ENCODE measurements at places on chromosomes 16 and 17.

DNA sequence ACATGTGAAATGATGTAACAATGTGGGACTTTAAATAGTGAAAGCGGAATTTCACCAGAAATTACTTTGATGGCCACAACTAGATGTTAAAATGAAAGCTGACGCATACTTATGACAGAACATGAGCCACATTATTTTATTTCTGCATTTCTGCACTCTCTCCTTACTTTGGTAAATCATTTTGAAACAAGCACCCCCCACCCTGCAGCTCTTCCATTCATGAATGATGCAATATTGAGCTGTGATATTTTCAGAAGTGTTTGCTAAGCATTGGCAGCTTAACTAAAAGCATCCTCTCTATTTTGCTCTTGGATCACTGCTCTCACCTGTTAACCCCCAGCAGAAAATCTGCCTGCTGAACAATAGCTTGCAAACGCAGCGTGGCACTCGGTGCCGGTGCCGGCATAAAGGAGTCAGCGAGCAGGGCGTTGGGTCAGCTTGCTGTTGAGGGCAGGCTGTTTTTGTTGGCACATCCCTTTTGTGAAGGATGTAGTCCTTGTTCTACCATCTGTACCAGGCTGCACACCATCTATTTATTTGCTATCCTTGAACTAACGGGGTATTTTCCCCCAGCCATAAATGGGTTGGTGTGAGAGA is 30.8 kb upstream of the CBLN1 start:
- DNase-seq: no peak

- no peak for DNase-seq
Observed at GRCh38 chr16:79437764-79438751, 162.5 kb downstream of the MAF start.

DNA sequence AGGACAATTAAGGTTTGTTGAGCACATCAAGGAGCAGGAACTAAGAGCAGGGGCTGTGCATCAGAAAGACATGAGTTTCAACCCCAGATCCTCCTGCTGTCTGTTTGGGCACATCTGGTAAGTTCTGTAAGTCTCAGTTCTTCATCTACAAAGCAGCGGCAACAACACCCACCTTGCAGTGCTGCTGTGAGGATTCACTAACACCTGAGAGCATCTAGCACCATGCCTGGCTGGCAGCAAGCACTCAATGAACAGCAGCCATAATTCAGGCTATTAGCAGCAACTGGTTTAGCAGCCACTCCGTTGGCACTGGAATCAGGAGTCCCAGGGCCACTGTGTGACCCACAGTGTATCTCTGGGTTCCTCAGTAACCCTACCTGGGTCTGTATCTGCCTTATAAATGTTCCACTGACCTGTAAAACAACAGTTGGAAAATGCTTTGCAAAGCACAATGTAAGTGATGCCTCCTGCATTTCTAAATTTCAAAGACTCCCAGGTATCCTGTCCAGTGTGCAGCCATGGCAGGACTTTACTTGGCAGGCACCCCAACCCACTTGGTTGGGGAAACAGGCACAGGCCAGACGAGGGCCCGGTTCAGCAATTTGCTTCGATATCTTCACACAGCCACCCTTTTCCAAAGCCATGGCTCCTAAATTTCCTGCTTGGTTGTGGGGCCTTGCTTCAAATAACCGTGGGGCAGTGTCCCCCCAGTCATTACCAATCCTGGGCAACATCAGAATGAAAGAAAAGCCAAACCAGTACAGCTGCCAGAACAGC is 4.2 kb downstream of the ST3GAL2 start:
- no peak for DNase-seq

GRCh38 chr16:56841233-56841632 is 23.8 kb upstream of the SLC12A3 start:
- no peak for DNase-seq

DNA sequence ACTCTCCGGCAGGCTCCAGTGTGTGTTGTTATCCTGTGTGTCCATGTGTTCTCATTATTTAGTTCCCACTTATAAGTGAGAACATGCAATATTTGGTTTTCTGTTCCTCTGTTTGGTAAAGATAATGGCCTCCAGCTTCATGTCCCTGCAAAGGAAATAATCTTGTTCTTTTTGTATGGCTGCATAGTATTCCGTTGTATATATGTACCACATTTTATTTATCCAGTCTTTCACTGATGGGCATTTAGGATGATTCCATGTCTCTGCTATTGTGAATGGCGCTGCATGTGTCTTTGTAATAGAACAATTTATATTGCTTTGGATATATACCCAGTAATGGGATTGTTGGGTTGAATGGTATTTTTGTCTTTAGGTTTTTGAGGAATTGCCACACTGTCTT is 807.3 kb upstream of the CA10 start:
- no peak for DNase-seq

GRCh38 chr16:58744497-58744896 is 10.4 kb upstream of the GOT2 start:
- no peak for DNase-seq

DNA sequence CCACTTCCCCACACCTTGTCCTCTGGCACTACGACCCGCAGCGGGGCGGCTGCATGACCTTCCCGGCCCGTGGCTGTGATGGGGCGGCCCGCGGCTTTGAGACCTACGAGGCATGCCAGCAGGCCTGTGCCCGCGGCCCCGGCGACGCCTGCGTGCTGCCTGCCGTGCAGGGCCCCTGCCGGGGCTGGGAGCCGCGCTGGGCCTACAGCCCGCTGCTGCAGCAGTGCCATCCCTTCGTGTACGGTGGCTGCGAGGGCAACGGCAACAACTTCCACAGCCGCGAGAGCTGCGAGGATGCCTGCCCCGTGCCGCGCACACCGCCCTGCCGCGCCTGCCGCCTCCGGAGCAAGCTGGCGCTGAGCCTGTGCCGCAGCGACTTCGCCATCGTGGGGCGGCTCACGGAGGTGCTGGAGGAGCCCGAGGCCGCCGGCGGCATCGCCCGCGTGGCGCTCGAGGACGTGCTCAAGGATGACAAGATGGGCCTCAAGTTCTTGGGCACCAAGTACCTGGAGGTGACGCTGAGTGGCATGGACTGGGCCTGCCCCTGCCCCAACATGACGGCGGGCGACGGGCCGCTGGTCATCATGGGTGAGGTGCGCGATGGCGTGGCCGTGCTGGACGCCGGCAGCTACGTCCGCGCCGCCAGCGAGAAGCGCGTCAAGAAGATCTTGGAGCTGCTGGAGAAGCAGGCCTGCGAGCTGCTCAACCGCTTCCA is 2.6 kb downstream of the METTL26 start:
- no peak for DNase-seq

DNA sequence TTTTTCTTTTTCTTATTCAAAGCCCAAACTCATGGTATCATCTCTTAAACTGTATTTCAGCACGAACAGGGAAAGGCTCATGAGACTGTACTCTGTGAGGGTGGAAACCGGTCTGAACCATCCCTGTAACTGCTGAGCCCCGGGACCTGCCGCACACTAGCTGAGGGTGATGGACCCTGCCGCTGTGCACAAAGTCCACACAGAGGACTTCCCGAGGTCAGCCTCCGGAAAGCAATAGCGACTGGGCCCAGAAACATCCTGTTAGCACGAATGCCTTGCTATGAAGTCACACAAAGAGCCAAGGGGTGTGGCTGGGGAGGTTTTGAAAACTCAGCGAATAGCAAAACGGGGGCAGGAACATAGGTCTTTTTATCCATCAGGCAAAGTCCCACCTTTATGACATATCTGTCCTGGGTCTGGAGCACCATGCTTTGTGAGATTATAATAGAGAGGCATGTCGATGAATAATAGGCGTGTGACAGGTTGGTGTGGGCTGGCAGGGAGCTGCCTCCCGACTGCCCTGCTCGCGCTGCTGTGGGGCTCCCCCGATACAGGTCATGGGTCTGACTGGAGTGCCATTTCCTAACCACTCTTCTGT is 33.4 kb downstream of the CDK5R1 start:
- DNase-seq: no peak

- no peak for DNase-seq
Observed at GRCh38 chr17:75476752-75477489, 20.5 kb downstream of the TMEM94 start.

DNA sequence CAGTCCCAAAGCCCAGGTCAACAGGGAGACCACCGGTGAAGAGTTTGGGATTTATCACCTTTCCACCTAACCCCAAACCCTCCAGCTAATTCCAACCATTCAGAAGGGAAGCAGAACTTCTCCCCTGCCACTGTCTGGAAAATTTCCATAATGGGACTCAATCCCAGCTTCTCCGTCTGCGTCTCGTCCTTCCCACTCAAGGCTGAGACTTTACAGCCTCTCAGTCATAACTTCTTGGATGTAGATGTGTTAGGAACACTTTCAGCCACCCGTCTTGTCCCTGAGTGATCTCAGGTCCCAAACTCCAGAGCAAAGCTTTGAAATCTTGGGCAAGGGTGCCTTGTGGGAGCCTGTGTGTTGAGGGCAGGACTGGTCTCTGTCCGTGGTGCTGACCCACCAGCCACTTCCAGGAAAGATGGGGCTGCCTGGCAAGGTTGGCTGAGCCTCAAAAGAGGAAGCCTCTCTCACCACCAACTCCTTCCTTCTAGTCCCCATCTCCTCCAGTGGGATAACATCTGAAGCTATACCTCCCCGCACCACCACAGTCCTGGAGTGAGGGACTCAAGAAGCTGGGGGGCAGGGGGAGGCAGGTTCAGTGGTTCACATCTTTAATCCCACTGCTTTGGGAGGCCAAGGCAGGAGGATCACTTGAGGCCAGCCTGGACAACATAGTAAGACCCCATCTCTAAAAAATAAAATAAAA is 9.3 kb downstream of the GAS2L2 start:
- DNase-seq: no peak

DNA sequence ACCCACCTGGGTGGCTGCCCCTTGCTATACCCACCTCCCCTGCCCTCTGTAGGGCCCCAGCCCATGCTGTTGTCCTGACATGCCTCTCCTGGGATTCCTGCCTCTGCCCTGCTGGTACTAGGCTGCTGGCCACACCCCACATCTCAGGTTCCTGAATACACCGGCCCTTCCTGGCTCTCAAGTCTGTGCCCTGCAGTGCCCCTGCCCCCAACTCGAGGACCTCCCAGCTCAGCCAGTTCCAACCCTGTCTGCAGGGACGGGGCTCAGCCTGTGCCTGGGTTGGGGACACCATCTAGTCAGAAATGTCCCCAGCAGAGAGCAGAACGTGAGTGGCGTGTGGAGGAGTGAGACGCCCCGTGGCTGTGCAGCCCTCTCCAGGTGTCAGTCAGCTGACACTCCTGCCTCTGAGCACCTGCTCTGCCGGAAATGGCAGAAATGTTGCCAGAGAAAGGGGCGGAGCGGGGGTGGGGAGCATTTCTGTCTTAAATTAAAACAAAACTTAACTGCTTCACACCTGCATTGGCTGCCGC is 28.7 kb downstream of the ACSF3 start:
- no peak for DNase-seq

DNA sequence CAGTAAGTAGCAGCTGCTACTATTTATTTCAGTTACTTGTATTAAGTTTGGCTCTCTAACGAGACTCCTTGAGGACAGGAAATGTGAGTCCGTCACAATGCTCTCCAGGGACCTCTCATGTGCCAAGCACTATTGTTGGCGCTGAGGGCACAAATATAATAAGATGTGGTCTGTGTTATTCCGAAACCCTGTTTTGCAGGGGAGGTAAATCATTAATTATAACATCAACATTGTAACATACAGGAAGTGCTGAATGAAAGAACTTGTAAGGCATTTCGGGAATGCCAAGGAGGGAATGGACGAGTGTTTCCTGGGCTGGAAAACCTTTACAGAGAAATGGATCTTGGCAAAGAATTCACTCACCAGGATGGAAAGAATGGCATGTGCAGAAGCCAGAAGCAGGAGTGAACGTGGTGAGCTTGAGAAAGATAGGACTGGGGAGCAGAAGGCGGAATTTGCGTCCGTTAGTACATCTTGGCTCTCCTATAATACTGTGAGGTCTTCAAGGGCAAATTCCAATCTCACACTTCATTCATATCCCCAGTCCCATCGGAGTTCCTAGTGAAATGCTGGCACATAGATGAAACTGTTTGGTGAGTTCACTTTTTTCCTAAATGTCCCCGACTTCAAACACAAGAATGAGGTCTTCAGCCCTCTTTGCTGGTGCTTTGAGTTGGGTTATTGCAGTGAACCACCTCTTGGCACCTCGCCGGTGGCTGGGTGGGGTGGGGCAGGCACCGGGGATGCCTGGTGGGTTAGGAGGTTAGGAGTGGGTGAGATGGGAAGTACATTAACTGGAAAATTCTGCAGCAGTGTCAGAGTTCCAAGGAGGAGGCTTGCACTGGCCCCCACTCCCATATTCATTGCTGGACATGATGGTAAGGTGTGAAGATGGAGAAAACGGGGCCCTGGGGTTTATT is 11.5 kb downstream of the TAC4 start:
- no peak for DNase-seq

GRCh38 chr16:10045947-10046346 is 136.3 kb downstream of the GRIN2A start:
- DNase-seq: no peak

DNA sequence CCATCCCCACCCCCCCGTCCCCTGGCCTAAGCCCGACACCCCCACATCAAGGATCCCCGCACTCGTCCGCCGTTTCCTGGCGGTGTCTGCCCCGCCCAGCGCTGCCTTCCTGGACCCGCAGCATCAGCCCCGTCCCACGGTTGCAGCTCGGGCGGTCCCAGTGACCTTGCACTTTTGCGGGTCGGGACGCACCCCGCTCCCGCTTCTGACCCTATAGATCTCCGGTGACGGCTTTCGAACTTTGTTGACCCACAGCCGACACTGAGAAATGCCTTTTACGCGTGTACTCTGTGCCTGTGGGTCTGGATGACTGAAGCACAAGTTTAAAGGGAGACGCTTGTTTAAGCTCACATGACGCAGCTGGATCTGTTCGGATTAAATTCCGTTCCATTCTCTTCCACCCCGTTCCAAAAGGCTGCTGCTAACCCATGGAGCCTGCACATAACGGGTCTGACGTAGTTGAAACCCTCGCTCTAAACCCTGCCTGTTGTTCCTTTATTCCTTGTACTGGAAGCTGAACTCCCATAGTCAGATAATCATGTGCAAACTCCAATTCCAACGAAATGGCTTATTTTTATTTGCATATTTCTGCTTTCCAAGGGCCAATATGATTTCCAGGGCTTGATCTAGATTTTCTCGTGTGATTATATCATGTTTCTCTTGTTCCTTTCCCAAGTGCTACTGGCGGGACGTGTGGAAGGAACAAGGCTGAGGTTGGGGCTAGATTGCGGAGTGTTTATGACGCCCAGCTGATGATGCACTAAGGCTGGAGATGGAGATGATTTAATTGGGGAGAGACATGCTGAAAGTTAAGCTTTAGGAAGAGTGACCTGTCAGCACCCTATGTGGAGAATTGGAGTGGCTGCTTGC is 834 bp downstream of the FLYWCH1 start:
- DNase-seq: peak; percentile 44

DNA sequence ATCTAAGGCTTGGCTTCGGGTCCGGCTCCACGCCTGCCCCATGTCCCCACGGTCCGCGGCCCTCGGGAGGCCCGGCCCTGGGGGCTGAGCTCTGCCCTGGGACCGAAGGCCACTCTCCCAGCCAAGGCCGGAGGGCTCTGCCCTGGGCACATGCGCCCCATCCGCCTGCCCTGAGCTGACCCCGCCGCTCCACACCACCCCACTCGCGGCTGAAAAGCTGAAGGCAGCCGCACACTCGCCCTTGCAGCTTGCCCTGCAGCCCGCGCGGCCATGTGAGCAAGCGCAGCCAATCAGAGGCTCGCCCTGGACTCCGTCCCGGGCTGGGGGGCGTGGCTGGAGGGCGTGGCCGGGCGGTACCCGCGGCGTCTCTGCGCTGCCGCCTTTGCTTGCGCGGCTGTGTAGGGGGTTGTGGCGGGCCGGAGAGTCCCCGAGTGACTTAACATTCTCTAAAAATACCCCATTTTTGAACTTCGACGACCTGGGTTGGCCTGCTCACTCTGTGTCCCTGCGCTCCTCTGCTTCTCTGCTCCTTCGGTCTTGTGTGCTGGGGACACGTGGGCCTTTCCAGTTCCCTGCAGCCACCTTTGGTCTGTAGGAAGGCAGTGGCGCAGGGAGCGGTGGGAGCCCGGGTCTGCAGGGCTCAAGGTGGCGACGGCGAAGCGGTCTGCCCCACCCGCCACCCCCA is 8.8 kb upstream of the MAP2K3 start:
- DNase-seq: peak; percentile 96

All from hematopoietic multipotent progenitor cell treated with erythropoietin and hydrocortisone succinate and interleukin-3 and kit ligand, for 15 days (in vitro differentiated cells).